ENCODE measurements at places on chromosomes 2 and 18.

DNA sequence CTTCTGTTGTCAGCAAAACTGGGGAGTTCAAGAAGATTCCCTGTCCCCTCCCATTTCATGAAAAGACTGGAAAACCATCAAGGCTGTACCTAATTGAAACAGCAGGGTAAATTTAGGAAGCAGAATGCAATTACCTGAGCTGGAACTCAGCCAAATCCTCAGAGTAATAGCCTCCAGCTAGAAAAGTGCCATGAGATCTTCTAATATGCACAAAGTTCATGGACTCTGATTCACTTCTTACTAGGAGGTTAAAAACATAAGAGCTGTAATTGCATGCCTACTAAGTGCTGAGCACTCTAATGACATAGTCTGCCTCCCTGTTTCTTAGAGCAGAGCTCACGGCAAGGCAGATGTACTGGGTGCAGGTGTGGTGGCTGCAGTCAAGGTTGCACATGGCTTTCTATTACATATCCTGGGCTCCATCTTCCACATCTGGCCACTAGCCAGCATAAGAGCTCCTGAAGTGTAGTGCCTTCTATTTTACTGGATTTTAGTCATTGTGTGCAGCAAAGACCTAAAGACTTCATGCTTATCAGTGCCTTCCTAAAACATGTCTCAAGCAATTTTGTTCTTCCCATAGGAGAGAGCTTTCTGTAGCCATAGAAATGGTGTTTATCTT lies 341.7 kb downstream of the PTPRM start:
- DNase-seq: no peak

DNA sequence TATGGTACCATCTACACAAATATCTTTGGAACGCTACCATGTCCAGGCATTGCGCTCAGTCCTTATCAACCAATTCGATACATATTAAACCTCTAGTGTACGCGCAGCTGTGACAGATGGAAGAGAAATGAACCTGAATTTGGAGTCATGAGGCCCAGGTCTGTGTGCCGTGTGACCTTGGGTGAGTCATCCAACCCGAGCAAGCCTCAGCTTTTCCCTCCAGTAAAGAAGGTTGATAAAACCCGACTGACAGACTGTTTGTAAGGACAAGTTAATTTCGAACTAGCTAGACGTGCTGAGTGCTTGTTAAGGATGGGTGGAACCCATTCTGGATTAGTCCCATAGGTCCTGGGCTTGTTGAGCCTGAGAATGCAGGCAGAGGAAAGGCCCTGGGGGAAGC lies 28.2 kb downstream of the GREB1 start:
- no peak for DNase-seq

- no peak for DNase-seq
These were observed 107.9 kb downstream of the PRKCE start for GRCh38 chr2:45759310-45759851.

DNA sequence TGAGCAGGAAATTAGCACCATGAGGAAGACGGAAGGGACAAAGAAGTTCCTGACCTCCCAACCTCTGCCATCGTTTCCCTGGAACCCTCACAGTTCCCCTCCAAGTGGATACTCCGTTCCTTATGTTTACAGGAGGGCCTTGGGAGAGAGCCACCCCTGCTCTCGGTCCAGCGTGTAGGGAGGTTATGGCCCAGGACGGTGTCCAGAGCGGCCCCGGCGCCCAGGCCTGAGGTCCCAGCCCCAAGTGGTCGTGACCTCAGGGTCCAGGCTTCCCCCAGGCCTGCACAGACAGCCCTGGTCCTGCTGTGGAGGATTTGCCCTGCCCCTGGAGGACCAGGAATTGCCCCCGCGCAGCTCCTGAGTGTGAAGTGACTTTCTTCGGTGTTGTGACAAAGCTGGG lies 61.8 kb upstream of the RBM44 start:
- no peak for DNase-seq
